NCI-H2171 treated with DMSO at 0.1 percent for 48 hours (cell line): ENCODE measurements at places on chromosomes 1 and 21.

- DNase-seq: peak; percentile 77
Measured at GRCh38 chr21:32184065-32184464, 94.8 kb downstream of the MIS18A start.

GRCh38 chr21:36063375-36064084 is 3.2 kb upstream of the SETD4 start:
- DNase-seq: no peak

- DNase-seq: no peak
Measured at GRCh38 chr1:25561421-25562100, 18.2 kb downstream of the LDLRAP1 start.

GRCh38 chr21:33762803-33763581 is 120.7 kb downstream of the ITSN1 start:
- no peak for DNase-seq

- DNase-seq: no peak
Measured at GRCh38 chr1:180762796-180763195, 131.0 kb downstream of the XPR1 start.

GRCh38 chr1:244139655-244140054 is 88.6 kb downstream of the ZBTB18 start:
- peak; percentile 46 for DNase-seq

- peak; percentile 48 for DNase-seq
Measured at GRCh38 chr1:246907472-246907871, 24.3 kb downstream of the AHCTF1 start.

DNA sequence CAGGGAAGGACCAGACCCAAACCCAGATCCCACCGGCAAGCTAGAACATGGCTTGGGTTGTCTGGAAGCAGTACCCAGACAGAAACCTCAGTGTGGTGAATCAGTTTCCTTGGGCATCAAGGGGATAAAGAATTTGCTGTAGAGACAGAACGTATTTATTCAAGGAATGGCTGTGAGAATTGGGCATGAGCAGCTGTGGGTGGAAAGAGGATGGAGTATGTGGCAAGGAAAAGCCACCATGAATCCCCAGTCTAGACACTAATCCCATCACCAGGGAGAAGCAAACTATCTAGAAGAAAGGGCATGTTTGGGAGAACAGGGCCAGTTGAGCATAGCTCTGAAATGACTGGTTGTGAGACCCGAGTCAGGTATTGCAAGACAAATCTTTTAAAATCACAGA is 109.2 kb downstream of the TOMM20 start:
- no peak for DNase-seq

DNA sequence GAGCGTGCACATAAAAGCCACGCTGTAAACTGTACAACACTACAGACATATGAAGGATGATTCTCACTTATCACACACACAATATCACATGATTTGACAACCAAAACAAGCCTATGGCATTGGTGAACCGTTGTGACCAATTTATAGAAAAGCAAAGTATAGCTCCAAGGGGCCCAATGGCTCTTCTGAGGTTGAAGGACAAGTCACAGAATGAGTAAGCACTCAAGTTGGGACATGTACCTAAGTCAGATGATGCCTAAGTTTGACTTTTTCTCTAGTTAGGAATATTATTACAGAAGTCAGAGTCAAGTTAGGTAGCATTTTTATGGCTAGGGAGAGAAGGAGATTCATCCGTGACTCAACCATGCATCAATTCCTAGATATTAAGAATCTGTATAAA is 45.7 kb downstream of the PLPP3 start:
- no peak for DNase-seq

DNA sequence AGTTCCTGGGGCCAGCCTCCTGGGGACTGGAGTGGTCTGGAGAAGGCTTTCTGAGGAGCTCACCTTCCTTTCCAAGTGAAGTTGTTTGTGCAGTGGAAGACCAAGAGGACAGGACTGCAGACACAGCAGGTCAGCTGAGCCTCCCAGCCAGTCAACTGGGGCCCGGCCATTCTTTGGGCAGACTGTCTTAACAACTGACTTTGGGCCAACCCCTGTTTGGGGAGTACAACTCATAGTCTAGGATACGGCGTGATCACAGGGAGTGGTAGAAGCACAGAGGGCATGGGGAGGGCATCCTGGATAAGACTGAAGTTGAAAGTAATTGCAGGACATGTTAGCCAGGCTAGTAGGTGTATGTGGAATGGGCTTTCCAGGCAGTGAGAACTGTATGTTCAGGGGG is 50.3 kb downstream of the PGM1 start:
- no peak for DNase-seq

DNA sequence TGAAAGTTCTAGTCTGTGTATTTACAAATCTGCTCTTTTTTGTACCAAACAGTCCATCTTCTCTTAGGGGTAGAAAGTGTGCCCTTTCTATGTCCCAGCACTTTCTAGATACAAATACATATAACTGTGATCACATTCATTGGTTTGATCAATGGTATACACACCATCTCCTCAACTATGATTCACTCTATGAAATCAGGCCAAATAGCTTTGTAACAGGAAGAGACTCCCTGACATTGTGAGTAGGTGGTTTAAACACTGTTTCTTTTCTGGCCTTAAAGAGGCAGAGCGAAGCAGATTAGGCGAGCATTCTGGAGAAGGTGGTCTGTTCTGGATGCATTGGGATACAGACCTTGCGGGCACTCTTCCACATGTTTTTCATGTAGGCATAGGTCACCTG is 39.3 kb upstream of the EXOSC10 start:
- DNase-seq: no peak

DNA sequence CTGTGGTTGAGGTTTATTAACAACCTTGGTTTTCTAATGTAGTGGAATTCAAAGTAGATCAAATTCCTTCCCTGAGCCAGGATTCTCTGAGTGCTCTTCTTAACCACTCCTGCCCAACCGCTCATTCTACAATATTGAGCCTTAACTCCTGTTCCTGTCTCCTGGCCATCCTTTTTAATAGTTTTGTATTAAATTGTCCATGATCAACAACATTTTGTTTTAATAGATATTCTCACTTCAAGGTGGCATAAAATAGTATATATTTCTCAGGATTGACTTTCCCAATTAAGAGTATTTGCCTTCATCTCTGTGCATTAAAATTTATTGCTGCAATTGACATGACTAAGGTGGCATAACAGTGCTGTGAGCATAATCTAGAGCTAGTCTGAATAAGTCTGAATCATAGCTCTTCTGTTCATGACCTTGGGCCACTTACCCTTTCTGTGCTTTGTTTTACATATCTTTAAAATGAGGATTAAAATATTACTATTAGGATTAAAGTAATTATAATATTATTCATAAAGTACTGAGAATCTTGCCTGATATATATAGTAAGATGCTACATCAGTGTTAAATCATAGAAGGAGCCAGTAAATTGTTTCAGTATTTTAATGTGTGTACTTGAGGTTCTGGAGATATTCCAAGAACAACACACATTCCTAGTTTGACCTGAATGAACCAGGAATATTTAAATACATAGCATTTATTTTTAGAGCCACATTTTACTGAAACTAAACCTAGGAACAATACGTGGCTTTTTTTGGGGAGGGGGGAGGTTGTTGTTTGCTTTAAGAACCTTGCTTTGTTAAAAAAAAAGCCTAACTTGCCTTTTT is 76.4 kb downstream of the ADGRL2 start:
- no peak for DNase-seq

DNA sequence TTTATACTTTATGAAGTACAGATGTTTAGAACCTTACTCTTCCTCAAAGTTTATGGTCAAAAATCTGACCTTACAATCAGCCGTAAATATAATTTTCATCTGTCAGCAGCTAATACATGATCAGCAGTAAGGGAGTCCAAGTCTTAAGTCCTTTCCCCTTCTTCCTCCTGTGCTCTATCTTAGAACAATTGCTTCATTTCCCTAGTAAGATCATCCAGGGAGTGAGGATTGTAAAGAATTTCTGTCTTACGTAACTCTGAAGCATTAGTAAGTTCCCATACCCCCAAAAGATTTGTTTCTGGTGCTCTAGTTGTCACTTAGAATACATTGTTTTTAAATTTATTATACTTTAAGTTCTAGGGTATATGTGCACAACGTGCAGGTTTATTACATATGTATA is 2.1 kb downstream of the SETDB1 start:
- DNase-seq: no peak

DNA sequence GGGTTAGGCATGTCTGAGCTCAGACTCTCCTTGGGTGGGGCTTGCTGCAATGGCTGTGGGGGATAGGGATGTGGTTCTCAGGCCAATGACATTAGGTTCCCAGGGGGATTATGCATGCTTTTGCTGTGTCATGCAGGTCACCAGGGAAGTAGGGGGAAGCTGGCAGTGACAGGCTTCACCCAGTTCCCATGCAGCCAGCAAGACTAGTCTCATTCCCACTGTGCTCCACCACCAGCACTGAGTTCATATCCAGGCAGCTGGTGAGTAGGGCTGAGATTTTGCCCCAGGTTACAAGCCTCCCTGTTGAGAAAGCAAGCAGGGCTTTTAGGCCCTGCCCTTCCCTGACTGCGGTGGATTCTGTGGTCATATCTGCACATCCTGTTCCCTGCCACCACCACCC is 32.1 kb upstream of the PLA2G5 start:
- no peak for DNase-seq

DNA sequence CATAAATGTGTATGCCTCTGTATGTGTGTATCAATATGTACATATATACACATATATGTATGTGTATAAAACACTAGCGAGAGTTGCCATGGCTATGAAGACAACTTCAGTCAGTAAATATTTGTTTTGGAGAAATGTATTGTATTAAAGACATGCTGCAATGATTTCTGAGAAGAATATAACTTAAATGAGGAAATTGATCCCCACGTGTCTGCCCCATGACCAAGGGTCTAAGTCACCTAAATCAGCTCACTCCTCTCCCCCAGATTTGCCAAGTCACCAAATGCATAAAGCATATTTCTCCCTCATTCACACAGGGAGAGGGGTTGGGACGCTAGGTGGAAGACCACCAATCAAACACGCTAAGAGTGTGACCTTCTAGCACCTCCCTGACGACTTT is 58.3 kb upstream of the LYST start:
- DNase-seq: no peak

GRCh38 chr1:27583479-27583878 is 20.5 kb downstream of the AHDC1 start:
- no peak for DNase-seq

- DNase-seq: no peak
Measured at GRCh38 chr1:41333146-41333784, 28.0 kb upstream of the FOXO6 start.

- no peak for DNase-seq
Measured at GRCh38 chr1:7159116-7159781, 374.0 kb downstream of the CAMTA1 start.

DNA sequence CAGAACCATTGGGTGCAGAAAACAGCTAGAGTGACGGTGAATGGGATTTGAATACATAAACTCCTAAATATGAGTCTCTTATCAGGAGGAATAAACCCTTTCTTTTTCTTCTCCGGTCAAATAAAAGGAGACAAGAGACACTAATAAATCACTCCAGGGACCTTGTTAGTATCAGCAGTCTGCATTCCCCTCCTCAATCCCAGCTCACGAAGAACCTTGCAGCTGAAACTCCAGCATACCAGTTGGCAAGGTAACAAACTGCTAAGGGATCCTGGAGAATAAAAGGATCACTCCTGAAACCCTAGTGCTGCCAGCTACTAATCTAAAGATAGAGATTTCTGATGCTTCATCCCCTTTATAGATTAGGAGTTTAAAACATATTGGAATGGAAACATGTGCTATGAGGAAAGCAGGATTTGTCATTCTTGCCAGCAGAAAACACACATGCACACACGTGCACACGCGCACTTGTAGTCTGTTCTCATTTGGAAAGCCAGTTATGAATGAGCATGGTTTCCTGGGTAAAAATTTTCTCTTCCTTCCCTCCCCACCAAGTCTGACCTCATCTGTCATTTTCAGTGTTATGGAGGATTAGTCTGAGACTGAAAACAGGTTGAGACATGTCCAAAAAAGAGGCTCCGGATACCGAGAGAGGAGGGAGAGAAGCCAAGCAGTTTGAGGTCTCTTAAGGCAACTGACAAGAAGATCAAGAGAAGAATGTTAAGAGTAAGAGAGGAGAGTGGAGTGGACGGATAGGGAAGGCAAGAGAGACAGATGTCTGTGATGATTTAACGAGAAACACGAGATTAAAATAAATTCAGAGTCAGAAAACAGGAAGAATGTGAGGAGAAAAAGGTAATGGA is 10.9 kb downstream of the IER5 start:
- DNase-seq: peak; percentile 84

- DNase-seq: no peak
Measured at GRCh38 chr1:151156515-151156819, at the start of gene TNFAIP8L2. TSS of gene TNFAIP8L2 (plus strand) at chr1:151156649. CDS start at chr1:151158698, 2,049 bp downstream.

GRCh38 chr1:89844241-89844807 is 23.5 kb downstream of the LRRC8D start:
- no peak for DNase-seq

DNA sequence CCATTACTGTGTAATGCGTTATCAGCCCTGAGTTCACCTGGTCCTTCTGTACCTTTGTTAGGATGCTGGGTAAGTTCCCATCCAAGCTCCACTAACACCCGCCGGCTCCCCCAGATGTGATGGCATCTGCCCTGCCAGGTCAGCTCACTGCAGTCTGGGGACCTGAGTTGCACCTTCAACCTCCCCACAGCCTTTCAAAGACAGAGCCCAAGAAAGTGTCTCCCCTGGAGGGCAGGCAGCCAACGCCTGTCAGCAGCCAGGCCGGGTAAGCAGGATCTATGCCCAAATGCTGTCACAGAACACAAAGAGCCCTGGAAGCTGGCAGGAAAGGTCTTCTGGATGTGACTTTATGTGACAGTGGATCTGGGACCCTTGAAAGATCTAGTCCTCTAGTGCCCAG is 13.7 kb downstream of the MRAP start:
- no peak for DNase-seq
